ENCODE measurements at places on chromosomes 5 and 9. TPM values are rescaled to one million over a fixed set of nuclear protein-coding genes. Genes with fewer than 3 reads are reported as not detected.

AK1 gene
- 25.3 TPM for total RNA-seq

ZER1 gene
- total RNA-seq = 30.2 TPM

ELP1 gene
- total RNA-seq = 46.0 TPM

NPR3 gene
- total RNA-seq = 15.2 TPM

RLN1 gene
- total RNA-seq = not detected

C9 gene
- not detected for total RNA-seq
